Stimulated activated CD8-positive, alpha-beta memory T cell treated with anti-CD3 and anti-CD28 coated beads, Interleukin-7, amount 100 ng/mL, for 24 hours (primary cell): ENCODE measurements at places on chromosomes 12 and 14.

- no peak for DNase-seq
Measured at GRCh38 chr12:25162866-25163265, 32.1 kb downstream of the DNAI7 start.

- no peak for DNase-seq
Measured at GRCh38 chr12:125245581-125246557, 180.6 kb downstream of the AACS start.

DNA sequence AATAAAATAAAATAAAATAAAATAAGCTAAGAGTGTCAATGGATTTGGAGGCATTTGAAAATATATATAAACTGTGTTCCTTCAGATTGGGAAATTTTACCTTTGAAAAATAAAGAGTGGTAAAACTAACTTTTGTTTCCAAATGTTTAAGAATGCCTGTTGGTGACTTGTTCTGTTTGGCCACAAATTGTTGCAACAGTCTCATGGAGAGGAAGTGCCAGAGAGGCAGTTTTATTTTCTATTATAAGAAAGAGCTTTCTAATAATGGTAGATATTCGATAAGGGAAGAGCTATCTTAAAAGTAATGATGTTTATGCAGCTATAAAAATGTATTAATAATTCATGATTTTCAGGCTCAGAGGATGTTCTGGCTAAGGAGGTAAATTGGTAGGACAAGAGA lies 68.8 kb upstream of the MDGA2 start:
- DNase-seq = no peak

- no peak for DNase-seq
Measured at GRCh38 chr12:70759161-70759918, 122.1 kb upstream of the PTPRB start.

DNA sequence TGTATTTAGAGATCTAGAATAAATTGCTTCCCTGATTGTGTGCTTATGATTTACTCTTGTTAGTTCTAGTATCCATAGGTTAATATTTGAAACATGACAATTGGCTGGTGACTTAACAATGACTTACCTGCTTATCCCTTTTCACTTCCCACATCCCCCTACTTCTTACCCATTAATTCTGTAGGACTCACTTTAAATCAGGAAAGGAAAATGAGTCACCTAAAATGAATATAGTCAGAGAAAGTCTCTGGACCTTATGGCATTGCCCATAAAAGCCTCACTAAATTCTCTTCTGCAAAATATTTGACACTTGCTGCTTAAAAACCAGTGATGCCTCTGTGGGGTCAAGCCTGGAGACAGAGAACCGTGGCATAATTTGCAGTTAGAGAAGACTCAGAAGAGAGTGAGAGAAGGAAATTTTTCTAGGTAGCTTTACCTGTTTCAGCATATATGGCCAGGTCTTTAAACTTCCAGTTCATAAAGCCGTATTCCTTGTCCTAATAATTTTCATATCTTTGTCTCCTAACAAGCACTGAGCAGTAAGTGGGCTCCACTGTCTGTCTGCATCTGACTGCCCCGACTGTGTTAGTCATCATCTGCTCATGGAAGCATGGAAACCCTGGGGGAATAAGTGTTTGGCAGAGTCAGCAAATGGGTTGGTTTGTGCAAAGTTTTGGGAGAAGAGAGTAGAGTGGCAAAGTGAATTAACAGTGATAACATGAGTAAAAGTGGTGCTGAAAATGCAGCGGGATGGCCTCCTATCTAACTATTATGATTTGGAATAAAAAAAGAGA lies 294.4 kb downstream of the AKAP6 start:
- DNase-seq = no peak

- DNase-seq = no peak
Measured at GRCh38 chr14:97413022-97413539, 615.9 kb downstream of the VRK1 start.

DNA sequence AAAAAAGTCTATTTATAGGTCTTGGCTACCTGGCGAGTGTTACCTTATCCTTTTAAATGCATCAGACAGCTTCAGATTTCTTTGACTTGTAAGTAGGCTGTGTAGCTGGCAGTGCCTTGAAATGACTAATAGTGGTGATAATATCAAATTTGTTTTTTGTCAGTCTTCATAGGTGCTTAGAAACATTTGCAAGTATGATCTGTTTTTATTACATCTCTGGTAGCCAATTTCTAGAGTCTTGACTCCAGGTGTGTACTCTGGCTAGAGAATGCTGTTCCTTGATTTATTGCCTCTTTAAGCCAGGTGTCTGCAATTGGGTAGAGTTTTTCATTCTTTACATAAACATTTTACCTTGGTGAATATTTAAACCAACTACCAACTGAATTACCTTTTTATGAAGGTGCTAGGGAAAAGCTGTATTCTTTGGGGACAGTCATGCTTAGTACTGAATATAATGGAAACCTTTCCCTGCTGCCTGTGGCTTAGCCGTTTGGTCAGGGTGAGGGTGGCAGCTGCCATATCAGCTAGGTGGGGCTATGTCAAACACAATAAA lies 32.6 kb downstream of the MLXIP start:
- no peak for DNase-seq

DNA sequence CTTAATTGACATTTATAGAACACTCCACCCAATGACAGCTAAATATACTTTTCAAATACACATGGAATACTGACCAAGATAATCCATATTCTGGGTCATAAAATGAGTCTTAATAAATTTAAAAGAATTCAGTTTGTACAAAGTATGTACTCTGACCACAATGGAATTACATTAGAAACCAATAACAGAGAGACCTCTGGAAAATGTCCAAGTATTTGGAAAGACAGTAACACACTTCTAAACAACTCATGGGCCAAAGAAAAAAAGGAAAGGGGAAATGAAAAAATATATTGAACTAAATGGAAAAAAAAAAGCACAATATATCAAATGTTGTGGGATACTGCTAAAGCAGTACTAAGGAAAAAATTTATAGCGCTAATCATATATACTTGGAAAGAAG lies 52.0 kb downstream of the CRACR2A start:
- DNase-seq = no peak

DNA sequence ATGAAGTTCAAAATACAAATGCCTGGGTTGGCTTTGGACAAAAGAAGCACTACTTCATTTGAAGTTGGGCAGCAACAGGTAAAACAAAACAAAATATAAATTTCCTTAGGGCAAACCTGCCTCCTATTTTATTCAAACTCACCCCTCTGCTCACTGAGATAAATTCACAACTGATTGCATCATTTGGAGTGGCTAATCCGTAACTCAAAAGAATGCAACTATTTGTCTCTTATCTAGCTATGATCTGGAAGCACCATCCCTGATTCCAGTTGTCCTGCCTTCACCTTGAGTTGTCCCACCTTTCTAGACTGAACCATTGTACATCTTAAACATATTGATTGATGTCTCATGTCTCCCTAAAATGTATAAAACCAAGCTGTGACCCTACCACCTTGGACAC lies 145.0 kb downstream of the CCER1 start:
- DNase-seq = no peak

GRCh38 chr12:108346727-108347710 lies 7.9 kb upstream of the CMKLR1 start:
- no peak for DNase-seq

GRCh38 chr12:132430838-132431774 lies 58.8 kb upstream of the FBRSL1 start:
- DNase-seq = no peak

GRCh38 chr14:62015945-62016344 lies 253.7 kb downstream of the SNAPC1 start:
- DNase-seq = no peak

DNA sequence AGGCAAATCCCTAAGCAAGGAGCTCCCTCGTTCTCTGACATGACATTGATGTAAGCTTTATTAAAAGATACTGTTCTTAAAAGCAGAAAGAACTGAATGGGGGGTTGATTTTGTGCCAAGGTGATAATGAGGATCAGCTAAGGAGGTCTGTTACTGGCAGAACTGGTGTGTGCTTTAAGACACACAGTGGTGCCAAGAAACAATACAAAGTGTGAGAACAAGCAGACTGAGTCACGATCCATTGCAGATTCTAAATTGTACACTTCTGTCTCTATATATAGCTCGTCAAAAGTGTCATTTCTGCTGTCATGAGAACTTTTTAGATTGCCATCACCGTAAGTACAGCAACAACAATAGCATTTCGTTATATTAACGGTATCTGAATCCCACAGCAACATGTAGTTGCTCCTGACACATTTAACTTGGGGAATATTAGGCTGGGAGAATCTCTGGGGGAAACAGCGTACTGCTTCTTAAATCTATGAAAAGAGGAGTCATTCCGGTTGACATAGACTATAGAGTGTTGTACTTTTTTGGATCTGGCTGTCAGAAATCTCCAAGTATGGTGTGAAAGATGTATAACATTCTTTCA lies 151.3 kb upstream of the PRKD1 start:
- DNase-seq = no peak

DNA sequence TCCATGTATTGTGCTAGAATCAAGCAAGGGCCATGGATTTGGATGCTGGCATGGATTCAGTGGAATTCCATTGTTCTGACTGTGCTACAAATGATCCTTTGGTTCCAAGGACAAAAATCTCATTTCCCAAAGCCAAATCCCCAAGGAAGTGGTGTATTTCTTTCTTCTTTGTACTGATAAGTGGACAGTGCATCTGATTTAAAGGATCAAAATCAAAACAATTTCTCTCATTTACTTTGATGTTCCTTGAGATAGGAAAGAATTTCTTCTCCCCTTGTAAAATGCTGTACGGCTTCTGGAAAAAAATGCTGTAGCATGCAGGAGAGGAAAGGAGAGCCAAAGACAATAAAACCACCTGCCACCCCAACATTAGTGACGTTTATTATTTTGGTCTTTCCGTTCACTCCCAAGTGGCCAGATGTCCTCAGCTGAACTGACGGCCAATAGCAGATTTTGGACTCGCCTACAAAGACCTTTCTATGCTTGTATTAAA lies 185.7 kb downstream of the PRKD1 start:
- no peak for DNase-seq

GRCh38 chr14:53962953-53963319 lies 6.3 kb upstream of the BMP4 start:
- no peak for DNase-seq

- DNase-seq = no peak
Measured at GRCh38 chr12:71503579-71504391, 64.2 kb downstream of the LGR5 start.

GRCh38 chr14:70416725-70417349 lies at the start of gene SYNJ2BP:
SYNJ2BP (minus strand) TSS chr14:70417090; CDS start chr14:70416963, 127 bp downstream.
- DNase-seq = peak; percentile 13

DNA sequence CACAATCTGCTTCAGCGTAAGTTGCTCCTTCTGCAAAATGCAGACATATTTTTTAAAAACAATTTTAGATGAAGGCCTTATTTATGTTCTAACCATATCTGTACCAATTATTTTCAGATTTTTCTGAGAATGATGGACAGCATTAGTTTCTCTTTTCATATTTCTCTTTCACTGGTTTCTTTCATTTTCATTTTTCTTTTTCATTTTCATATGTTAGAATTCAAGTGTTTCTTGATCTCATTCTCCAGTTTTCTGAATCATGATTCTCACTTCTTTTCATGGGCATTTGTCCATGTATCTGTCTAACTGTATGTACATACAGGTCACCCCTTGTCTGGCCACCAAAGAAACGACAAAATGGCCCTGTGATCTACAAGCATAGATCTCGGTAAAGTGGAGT lies 346.6 kb downstream of the NAV3 start:
- DNase-seq = no peak

- no peak for DNase-seq
Measured at GRCh38 chr14:23569443-23570151, 2.0 kb upstream of the AP1G2 start.

GRCh38 chr12:4133636-4134447 lies 139.7 kb upstream of the CCND2 start:
- no peak for DNase-seq

DNA sequence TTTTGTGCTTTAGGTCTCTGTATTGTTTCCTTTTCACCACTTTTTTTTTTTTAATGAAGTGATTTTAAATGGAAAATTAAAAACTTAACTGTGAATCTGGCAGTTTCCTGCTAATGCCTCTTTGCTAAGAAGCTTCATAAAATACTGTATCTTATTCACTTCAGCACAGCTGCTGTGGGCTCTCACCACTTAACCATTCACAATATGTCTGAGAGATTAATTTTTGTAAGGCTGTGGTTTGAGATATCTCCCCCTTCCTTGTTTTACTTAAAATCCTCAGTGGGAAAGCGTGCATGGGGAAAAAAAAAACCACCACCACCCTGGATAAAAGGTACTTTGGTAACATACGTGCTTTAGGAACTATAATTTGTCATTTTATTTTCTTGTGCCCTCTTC lies 115.9 kb downstream of the ETV6 start:
- no peak for DNase-seq

DNA sequence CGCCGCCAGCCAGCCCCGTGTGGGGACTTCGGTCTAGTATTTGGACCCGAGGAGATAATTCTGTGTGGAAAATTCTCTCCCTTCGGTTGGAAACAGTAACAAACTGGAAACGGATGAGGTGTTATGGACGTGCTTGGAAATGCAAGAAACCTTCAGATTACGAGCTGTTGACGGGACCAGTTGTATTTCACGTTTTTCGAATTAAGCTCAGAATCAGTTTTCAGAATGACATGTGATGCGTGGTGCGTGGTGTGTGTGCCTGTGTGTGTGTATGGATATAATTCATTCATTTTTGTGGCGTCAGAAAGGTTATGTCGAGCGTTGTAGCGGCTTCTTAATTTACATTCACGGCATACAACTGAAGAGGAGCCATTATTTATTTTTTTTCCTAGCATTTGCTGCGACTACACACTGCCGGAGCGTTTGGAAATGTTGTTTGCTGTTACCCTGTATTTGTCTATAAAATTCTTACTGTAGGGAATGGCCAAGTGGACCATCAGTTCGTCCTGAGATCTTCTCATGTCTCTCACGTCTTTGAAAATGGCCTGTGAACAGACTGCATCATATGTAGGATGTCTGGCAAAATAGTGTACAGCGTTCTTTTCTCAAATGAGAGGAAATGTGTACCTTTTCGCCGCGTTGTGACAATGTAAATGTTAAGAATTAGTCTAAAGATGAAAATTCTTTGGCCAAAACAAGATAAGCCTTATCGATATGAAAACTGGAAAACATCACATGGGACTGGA lies 1.3 kb downstream of the TRAF3 start:
- DNase-seq = no peak

DNA sequence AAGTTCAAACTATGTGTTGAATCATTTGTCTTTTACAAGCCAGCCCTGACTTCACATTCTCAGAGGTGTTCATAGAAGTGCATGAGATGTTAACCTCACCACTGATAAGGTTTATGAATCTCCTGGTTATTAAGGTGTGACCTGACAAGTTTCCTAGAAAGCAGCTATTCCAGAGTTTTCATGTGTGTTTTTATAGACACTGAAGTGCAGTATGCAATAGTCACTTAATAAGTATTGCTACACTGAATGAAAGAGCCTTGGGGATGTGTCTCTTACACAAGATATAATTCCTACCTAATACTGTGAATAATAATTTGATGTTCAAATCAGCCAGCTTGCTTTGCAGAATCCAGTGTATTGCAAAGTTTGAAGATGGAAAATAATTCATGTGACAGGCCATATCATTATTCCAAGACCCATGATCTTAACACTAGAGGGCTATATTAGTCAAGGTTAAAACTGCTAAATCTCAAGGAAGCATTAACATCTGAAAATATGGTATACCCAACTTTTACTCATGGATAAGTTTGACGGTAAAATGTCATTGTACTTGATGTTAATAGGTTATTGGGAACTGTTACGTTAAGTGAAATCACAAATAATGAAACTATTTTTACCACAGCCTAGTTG lies 13.0 kb downstream of the SLC25A3 start:
- DNase-seq = no peak

GRCh38 chr12:46830731-46831334 lies 5.0 kb upstream of the SLC38A4 start:
- no peak for DNase-seq
